ENCODE measurements at places on chromosomes 5 and 9.
A peak's percentile ranks its signal among the peaks of the same experiment; 100 is the strongest.

DNA sequence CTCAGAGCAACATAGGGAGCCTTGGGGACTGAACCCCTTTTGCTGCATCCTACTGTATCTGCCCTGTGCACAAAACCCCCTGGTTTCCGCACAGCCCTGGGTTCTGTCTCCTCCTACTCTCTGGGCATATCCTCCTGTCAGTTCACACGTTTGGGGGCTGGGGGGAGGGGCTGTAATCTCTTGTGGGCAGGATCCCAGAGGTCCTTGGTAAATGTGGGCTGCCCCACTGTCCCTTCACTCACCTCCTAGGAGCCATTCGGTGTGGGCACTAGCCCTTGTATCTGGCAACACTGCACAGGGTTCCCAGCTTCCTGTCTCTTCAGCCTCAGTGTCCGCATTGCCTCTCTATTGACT lies 271.8 kb upstream of the DMAC1 start:
- no peak for DNase-seq

GRCh38 chr9:131276891-131277286 lies 579 bp upstream of the FAM78A start:
- DNase-seq, result peak; percentile 29

GRCh38 chr9:90958328-90958727 lies 156.7 kb downstream of the SYK start:
- no peak for DNase-seq

- DNase-seq, result no peak
Measured at GRCh38 chr9:109286571-109286977, 34.3 kb downstream of the EPB41L4B start.

GRCh38 chr9:108191065-108191464 lies 664.7 kb downstream of the ACTL7B start:
- DNase-seq, result no peak

- no peak for DNase-seq
Measured at GRCh38 chr5:107153283-107153682, 517.5 kb downstream of the EFNA5 start.

GRCh38 chr5:103461243-103461642 lies 101.3 kb downstream of the NUDT12 start:
- DNase-seq, result no peak

DNA sequence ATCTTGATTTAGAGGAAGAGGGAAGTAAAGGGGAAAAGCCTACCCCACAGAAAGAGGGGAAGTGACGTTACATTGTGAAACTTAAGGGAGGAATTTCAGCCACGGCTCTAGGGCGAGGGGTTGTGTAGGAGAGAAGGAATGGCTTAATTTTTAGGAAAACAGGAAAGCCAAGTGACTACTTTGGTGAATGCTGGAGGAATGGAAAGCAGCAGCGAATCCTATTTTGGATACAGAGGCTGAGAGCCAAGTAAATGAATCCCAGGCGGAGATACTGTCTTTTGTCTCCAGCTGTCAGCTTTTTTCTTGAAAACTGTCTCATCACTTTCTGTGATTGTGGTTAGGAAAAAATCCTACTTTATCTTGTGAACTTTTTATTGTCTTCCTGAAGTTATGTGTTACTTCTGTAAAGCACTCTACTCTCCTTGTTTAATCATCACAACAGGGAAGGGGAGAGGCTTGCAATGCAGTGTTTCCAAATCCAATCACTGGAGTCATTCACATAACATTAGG lies 188.4 kb downstream of the TSSK1B start:
- no peak for DNase-seq

GRCh38 chr5:34918025-34918424 lies 2.5 kb downstream of the BRIX1 start:
- no peak for DNase-seq

DNA sequence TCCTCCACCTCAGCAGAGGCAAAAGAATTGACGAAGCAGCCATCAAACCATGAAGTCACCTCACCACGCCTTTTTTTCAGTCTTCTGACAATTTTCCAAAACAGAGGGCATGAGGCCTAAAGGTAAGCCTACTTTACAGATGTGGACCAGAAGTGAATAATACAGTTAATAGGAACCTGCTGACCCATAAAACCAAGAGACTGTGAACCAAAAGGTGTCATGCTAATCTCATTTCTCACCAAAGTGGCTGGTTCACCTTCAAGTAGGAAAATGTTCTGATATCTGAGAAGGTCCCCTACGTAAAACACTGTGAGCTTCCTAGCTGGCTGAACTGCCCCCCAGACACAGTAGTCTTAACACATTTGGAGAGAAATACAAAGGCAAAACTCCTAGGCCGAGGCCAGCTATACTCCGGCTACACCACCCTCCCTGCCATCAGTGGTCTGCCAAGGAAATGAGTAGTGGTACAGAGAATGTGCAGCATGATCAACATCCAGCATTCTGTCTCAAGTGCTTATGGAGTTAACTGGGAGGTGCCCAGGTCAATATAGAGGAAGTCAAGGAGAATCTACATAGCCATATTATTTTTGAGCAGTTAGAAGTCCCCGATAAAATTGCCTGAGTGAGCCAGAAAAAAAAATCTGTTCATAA lies 19.3 kb upstream of the F2RL2 start:
- peak; percentile 79 for DNase-seq

DNA sequence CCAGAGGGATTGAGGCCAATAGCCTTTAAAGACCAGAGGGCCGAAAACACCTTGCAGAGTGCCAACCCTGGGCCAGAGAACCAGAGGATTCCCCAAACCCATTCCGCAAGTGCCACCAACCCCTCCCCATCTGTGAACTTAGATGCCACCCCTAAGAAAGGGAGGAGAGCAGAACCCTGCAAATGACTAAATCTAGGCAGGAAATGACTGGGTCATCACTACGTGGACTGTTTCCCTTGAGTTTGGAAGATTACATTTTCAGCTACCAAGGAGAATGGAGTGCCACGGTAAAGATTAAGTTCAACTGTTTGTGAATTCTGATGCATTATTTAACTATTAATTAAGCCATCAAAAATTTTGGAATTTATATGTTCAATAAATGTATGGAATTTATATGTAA lies 142.8 kb downstream of the ENC1 start:
- DNase-seq, result peak; percentile 19

- DNase-seq, result no peak
Measured at GRCh38 chr9:114216976-114217375, 61.6 kb downstream of the COL27A1 start.

- DNase-seq, result no peak
Measured at GRCh38 chr5:121693864-121694263, 157.8 kb upstream of the FTMT start.

DNA sequence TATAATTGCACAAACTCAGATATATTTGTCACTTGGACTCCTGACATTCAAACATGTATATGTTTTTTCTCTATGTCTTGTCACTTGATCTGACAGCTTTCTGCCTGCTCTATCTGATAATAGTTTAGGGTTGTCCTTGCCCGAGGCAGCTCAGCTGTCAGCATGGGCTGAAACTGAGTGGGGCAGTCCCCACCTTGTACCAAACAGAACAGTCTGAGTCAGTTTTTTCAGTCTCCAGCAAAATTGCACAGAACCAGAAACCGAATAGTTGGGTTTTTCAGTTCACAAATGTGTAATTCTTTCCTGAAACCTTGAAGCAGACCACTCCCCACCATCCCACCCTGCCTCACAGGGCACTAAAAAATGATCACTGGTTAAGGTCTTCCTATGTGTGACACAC lies 9.5 kb upstream of the HAND1 start:
- no peak for DNase-seq

DNA sequence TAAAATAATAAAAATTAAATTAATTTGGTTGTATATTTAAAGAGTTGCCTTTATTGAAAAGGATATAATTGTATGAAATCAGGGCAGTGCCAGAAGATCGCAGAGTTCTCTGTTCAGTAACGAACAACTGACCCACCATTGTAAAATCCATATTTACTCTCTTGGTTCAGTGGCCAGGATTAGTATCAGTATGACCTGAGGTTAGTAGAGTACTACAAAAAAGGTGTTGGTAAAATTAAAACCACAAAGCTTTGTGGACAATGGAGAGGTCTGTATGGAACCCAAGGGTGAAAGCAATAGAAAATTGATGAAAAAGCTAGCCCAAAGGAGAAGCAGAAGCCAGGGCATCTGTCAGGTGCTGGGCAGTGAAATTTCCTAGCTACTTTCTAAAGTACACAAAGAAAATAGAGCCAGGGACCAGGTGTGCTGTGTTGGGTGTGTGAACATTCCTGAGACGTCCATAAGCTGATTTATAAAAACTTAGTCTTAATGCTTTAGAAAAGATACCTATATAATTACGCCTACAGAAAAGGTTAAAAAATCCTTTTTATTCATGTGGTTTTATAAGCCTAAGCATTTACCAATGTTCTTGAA lies 159.5 kb downstream of the AOPEP start:
- DNase-seq, result no peak

GRCh38 chr9:121300283-121301119 lies 32.5 kb downstream of the GSN start:
- DNase-seq, result no peak

DNA sequence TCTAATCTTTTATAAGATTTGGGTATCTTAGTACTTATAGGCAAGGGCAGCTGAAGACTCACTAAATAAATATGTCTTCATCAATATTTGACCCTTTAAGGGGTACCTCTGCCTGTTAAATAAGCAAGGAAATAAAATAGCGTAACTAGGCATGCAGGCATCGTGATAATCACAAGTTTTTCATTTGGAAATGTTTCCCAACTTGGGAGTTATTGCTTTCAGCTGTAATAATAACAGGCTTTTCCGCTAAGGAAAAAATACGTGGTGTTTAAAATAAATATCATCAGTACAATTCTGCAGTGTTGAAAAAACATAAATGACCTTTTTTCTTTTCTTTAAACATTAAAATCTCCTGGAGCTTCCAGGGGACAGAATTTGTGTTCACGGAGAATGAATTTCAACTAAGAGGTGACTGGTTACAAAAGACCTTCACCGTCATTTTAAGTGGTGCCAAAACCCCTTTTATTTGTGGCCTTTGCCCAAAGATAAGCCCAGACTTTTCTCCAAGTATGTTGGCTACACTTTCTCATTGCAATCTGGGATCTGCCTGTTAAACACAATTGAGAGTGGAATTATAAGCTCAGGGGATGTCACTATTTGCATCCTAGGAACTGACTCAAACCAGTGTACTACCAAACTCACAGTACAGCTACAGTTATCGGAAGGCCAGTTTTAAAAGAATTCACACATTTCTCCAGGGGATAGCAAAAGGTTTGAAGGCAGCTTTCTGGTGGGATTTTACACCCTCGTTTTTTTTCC lies 218.6 kb downstream of the FBXL7 start:
- DNase-seq, result peak; percentile 34
